ENCODE measurements at places on chromosomes 1 and 21.

GRCh38 chr1:197913495-197914276, 3.5 kb upstream of the LHX9 start:
- DNase-seq: no peak

DNA sequence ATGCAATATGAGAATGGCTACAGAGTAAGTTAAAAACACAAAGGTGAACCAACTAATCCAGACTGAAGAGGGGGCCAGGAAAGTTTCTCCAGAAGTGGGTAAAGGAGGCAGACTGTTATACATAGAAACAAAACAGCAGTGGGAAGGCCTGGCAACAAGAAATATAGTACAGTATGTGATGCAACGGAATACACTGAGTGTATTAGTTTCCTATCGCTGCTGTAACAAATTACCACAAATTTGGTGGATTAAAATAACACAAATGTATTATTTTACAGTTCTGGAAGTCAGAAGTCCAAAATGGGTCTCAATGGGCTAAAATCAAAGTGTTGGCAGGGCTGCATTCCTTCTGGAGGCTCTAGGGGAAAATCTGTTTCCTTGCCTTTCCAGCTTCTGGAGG, 95.2 kb downstream of the ZSWIM5 start:
- no peak for DNase-seq

GRCh38 chr1:214566158-214567104, 15.0 kb upstream of the PTPN14 start:
- peak; percentile 76 for DNase-seq

- DNase-seq: peak; percentile 44
Measured at GRCh38 chr1:243748706-243749283, 101.2 kb downstream of the AKT3 start.

DNA sequence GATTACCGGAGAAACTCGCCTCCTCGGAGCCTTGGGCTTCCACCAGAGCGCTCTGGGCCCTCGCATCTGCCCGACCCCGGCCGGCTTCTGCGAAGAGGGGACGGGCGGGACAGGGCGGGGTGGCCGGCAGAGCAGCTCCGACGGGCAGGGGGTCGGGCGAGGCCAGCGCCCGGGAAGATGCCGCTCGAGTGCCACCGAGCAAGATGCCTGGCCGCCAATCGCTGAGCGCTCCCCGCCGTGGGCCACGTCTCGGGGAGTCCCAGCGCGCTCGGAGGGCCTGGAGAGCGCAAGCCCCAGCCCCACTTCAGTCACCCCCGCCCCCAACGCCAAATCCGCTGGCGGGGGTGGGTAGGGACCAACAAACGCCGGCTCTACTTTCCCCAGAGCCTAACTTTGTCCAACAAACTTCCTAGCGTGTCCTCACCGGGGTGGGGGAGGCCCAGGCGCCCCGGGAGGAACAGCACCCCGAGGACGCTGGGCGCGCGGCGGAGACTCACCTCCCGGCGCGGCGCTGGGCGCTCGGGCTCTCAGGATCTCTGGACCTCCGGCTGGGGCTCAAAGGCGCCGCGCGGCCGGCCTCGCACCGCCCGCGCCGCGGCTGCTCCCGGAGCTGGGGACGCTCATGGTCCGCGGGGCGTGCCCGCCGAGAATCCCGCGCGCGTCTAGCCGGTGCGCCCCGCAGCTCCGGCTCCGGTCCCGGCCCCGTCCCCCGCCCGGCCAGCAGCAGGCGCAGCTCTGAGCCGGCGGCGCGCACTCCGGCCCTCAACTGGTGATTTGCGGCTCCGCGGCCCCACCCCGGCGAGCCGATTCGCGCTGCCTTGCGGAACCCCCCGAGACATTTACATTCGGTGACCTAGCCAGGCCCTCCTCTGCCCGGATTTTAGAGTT, at the start of gene BCAR3:
Gene BCAR3, minus strand, starts transcription at position 737 of the 888 bp plus-strand sequence. CDS start 6,907 bp downstream, outside the sequence.
- DNase-seq: no peak

DNA sequence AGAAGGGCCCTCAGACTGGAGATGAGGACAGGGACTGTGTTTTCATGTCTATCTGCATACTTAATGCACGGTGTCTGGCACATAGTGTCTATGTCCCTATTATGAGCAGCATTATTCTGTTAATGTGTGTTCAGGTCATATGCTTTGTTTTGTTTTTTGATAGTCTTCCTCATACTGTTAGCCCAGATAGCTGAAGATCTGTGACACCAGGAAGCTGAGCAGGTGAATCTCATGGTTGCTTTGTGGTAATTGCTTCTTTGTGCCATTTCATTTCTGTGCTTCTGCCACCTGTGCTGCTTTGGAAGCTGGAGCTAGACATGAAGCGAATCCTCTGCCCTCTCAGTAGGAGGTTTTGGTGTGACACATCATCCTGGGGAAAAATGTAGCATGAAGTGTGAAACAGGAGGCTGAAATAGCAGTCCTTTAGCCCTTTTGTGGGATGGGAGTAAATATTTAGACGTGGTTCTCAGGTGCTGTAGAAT, 15.8 kb downstream of the SMAP2 start:
- no peak for DNase-seq

GRCh38 chr1:62321446-62321845, 2.2 kb upstream of the KANK4 start:
- peak; percentile 87 for DNase-seq

DNA sequence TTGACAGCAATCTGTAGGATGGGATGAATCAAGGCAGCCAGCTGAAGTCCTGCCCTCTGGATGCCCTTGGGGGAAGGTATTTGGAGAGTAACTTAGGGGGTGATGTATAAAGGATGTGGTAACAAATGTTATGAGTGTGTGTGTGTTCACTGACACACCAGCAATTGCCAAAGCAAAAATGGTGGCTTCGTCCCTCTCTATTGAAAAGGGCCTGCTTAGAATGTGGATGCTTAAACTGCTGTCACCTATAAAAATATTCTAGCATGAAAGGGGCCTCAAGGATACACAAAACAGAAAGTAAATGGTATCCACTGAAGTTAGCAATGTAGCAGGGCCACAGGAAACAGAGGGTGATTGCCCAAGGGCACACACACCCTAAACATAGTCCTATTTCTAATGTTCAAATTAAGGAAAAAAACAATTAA, 15.1 kb upstream of the AIM2 start:
- DNase-seq: no peak

DNA sequence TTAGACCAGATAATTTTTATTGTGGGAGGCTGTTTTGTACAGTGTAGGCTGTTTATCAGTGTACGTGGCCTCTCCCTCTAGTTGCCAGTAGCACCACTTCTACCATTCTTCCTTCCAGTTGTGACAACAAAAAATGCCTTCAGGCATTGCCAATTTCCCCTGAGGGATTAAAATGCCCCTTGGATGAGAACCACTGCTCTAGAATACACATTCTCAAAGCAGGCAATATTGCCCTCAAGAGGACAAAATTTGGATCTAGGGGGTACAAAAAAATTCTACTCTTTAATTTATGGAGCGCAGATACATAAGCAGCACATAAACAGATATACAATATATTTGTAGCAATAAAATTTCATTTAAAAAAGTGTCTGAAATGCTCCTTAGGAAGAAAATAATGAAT, 674.6 kb downstream of the PTPRC start:
- DNase-seq: no peak

- no peak for DNase-seq
Measured at GRCh38 chr1:170503665-170504064, 28.3 kb upstream of the GORAB start.

- DNase-seq: no peak
Measured at GRCh38 chr1:28163496-28164161, 12.9 kb downstream of the PTAFR start.

DNA sequence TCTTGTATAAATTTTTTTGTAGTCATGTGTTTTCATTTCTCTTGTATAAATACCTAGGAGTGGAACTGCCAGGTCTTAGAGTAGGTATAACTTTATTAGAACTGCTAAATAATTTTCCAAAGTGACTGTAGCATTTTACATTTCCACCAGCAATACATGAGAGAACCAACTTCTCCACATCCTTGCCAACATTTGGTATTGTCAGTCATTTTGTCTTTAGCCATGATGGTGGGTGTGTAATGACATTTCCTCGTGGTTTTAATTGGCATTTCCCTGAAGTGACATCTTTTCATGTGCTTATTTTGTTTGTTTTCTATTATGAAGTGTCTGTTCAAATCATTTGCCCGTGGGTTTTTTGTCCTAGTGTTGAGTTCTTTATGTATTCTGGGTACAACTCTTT, 29.7 kb downstream of the ZBTB8A start:
- DNase-seq: no peak

- DNase-seq: no peak
Measured at GRCh38 chr1:92698932-92699331, 86.0 kb downstream of the EVI5 start.

DNA sequence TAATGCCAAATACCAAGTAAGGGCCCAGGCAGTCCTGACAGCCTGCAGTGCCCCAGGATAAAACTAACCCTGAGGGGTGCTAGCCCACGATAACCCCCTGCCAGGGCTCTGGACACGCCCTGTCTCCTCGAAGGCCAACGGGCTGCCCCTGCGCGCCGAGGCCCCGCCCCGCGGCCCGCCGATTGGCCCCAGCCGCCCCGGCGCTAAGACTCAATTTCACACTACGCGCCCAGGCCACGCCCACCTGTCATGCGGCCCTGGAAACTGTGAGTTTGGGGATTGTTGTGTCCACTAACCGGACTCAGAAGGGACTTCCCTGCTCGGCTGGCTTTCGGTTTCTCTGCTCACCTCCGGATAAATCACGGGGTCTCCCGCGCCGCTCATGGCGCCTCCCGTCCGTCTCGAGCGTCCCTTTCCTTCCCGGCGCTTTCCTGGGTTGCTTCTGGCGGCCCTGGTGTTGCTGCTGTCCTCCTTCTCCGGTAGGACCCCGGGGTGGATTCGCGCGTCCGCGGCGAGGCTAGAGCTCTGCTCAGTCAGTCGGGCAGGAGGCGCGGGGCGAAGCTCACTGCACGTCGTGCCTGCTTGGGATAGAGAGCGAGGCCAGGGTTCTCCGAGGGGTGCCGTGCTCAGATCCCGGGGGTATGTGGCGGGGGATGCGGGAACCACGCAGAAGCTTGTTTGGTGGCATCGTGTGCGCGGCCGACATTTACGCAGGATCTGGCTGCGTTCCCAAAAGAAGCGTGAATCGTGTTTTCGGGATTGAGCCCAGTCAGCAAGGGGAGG, at the start of gene CR1L:
Gene CR1L, plus strand, starts transcription at position 282 of the 783 bp plus-strand sequence. Its CDS starts 101 bp downstream, at position 383.
- DNase-seq: no peak

GRCh38 chr1:236257216-236257615, 24.5 kb downstream of the ERO1B start:
- DNase-seq: no peak

- DNase-seq: no peak
Measured at GRCh38 chr1:49306507-49307070, 529.9 kb upstream of the BEND5 start.

DNA sequence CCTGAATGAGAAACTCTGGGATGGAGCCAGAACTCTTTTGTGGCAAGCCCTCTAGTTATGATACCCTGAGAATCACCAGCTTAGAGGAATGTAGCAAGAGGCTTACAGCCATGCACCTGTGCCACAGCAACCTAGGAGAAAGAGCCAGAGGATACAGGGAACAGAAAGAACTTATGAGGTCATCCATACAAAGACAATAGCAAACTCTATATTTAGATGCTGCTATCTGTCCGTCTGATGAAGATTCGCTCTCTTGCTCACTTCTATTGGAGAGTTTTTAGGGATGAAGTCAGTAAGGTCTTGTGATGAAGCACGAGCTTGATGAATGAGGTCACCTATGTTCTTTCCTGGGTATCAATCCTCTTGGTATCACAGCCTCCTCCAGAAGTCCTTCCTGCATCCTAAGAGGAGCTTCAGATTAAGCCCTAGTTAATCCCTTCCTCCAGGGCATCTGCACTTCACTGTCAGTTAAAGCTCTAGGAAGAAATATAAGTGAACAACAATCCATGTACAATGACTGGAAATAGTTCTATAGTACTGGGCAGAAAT, 185.6 kb downstream of the DAB1 start:
- DNase-seq: no peak

DNA sequence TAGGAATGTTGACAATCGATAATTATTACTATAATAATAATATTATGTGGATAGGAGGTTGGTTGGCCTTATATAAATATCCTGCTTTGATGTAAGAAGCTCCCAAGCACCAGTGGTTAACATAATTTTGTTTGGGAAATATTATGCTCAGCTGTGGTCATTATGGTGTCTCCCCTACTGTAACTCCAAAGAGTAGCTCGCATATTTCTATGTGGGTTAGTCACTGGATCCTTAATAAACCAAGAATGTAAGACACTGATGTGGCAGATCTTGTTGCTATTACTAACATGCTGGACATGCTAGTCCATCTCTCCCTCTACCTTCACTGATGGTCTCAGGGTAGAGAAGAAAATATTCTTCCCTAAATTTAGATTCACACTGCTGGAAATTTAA, 79.2 kb upstream of the RALGPS2 start:
- no peak for DNase-seq

DNA sequence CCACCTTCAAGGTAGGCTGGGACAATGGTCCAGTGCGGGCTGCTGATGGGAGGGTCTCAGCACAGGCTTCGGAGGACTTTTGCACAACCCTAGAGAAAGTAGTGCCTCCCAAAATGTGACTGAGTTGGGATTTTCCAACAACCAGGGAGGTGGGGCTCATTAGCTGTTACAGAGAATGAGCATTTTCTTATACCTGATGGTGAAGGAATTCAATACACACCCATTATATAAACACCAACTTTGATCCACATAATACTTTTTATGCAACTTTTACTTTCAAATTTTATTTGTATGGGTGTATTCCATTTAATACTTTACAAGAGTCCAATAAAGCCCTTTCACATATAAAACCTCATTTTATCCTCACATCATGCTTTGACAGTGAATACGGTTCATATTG, 31.3 kb upstream of the RNF186 start:
- no peak for DNase-seq

DNA sequence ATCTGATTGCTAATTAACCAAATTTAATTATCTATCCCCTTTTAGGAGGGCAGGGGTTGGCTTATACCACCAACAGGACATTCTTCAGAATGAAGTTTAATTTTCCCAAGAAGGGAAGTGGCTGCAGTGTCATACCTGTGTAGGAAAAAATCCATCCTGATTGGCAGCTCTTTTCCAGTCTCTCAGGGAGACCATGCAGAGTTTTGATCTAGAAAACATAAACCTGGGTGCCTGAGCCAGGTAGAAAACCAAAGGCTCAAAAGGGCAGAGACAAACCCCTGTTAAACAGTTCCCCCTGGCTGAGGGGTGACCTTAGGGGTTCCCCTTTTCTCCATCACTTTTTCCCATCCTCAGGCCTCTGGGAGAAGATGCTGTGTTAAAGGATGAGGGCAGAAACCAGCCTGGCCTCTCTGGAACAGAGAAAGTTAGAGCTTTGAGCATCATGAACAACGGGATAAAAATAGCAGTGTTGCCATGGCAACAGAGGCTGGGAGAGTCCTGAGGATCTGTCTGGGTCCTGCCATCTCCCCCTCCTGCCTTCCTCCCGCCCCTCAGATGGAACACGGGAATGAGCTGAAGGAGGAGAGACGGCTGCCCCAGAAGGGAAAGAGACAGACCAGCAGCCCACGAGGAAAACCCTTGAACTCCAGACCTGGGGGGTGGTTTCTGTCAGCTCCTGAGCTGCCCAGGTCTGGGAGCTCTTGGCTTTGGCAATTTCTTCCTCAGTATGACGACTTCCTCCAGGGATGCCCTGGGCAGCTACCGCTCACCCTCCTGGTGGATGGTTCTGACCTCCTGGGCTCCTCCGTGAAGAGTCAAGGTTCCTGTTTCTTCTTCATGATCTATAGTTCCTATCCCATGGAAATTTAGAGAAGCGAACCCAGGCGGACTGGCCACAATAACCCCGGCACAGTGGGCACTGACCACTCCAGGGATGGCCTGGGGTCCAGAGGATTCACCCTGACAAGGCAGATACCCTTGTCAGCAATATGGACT, 14.0 kb upstream of the LEMD1 start:
- no peak for DNase-seq

GRCh38 chr1:46285730-46286477, 17.5 kb downstream of the LRRC41 start:
- DNase-seq: no peak

- no peak for DNase-seq
Measured at GRCh38 chr1:172109359-172109758, 268.1 kb downstream of the DNM3 start.

Data from kidney epithelial cell (primary cell).